AG04449 (cell line): ENCODE measurements at places on chromosomes 3 and 15.

DNA sequence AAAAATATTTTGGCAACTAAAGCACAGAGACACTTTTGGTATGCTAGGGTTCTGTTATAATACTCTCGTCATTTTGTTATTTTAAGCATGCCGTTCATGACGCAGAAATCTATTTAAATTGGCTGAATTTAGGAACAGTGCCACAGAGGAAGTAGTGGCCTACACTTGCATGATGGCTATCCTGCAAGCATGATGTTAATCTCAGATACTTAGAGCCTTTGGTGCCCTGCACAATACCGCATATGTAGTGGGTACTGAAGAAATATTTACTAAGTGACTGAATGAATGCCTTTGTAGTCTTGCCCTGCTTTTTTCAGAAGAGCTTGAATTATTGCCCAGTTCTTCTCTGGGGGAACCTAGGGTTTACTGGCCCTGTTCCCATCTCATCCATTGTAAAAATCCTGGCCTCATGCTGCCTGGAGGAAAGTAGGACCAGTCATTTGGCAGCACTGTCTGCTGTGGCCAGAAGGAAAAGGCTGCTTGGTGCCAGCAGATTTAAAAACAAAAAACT is 79.0 kb downstream of the SERPINI1 start:
- DNase-seq, result no peak

GRCh38 chr3:50266017-50266416 is 2.9 kb upstream of the SEMA3B start:
- no peak for DNase-seq

GRCh38 chr15:32956006-32956405 is 238.2 kb downstream of the GREM1 start:
- peak; percentile 83 for DNase-seq

GRCh38 chr3:160755776-160756304 is at the start of gene PPM1L:
Gene PPM1L, plus strand, starts transcription at chr3:160756231.
- no peak for DNase-seq

GRCh38 chr3:107929088-107929487 is 161.7 kb downstream of the CD47 start:
- no peak for DNase-seq
